ENCODE measurements at places on chromosomes 12 and 14.
A peak's percentile ranks its signal among the peaks of the same experiment; 100 is the strongest.

DNA sequence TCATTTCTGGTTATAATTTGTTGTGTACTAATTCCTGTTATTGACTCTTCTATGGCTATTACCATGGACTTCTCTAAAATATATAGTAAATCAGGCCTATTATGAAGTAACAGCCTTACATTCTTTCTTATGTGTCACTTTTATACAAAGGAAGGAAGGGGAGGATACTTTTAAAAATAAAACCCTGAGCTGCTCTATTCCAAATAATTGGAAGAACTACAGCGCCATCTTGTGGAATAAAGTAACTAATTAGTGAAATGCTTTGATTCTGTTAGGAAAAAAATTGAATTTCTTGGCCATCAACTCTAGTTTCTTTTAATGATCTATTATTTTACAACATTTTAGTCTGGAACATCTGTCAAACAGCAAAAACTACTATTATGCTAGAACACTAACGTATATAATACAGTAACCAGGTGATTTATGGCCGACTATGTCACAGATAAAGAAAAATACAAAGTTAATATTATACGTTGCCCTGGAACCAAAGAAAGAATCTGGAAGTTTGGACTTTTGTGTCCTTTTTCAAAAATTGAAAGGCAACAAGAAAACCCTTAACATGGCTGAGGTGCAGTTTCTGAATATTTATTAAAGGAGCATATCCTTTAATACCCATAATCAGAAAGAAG is 55.0 kb upstream of the NELL2 start:
- DNase-seq = no peak

DNA sequence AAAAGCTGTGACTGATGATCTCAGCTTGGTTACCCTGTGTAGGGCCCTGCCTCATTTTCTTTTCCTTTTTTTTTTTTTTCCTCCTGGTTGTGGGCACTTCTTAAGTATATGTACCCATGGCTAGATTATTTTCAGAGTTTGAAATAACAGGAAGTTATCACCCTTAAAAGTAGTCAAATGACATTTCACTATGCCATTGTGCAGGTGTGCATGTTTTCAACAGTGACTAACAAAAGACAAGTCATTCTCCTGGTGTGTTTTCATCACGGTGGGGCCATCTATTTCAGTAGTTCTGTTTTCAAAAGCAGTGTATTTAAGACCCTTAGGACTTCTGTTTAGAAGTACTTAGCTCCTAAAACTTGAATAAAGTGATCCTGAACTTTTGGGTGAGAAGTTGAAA is 15.0 kb downstream of the GABARAPL1 start:
- no peak for DNase-seq

DNA sequence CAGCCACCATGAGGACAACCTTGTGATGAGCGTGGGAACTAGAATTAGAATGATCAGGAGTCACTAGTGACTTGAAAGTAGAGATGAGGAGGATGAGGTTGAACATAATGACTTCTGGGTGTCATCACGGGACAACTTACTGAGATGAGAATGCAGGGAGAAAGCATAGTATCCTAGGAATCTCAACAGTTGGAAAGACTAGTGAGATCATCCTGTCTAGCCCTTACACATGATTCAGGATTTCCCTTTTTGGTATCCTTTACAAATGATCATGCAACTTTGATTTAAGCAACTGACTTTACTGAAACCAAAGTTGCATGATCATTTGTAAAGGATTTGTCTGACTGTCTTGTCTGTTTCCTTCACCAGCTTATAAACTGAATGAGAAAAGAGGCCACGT is 51.8 kb upstream of the HIF1A start:
- DNase-seq = no peak

DNA sequence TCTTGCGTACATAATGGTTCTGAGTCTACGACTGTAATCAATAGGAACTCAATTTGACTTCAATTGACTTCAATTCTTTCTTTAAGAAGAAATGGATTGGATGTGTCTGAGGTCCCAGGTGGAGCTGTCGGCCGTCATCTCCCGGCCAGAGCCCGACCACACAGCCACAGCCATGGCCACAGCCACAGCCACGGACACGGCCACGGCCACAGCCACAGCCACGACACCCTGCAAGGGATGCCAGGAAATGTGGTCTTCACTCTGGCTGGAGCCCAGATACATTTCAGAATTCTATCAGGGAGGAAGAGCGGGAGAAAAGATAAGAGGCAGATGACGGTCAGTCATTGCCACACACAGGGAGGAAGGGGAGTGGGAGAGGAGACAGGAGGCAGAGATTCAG is 58.9 kb downstream of the GALNT9 start:
- no peak for DNase-seq

DNA sequence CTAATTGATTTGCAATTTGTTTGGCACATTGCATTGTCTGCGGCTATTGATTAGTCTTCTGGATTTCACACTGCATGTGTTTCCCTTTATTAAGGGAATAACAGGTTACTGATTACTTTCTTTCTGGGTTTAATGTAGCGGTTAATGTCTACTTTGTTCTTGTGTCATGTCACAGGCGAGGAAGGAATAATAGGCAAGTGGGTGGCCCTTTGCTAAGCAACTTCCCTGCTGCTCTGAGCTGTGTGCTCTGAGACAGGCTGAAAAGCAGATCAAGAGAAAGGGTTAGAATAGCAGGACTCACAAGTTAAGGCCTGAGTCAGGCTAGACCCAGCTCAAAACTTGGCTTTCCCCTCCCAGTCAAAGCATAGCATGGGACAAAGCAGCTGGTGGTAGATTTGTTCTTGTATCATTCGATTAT is 77.2 kb downstream of the NKX2-1 start:
- DNase-seq = no peak

GRCh38 chr14:104134061-104134965 is 4.1 kb upstream of the KIF26A start:
- no peak for DNase-seq

DNA sequence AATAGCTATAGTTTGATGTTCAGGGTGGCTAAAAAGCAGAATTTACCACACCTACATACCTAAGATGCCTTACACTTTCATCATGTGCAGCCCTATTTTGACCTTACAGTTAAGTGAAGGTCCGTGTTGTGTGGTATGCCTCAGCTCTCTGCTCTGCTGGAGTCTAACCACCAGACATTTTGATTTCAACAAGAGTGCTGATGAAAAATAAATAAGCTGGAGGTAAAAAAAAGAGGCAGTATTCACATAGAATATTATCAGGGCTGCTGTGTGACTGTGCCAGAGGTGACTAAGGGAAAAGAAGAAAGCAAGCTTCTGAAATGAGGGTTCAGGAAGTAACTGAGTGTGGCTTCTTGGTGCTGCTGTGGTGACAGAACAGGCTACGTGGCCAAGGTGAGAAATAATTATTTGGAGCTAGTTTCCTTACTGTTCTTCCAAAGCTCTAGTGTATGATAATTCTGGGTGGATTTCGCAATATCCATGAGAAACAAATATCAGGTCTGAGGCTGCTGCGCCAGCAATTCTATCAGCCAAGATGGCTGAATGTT is 188.8 kb downstream of the STXBP6 start:
- DNase-seq = no peak

- DNase-seq = no peak
These were observed 37.0 kb downstream of the DTX1 start for GRCh38 chr12:113093409-113094101.

DNA sequence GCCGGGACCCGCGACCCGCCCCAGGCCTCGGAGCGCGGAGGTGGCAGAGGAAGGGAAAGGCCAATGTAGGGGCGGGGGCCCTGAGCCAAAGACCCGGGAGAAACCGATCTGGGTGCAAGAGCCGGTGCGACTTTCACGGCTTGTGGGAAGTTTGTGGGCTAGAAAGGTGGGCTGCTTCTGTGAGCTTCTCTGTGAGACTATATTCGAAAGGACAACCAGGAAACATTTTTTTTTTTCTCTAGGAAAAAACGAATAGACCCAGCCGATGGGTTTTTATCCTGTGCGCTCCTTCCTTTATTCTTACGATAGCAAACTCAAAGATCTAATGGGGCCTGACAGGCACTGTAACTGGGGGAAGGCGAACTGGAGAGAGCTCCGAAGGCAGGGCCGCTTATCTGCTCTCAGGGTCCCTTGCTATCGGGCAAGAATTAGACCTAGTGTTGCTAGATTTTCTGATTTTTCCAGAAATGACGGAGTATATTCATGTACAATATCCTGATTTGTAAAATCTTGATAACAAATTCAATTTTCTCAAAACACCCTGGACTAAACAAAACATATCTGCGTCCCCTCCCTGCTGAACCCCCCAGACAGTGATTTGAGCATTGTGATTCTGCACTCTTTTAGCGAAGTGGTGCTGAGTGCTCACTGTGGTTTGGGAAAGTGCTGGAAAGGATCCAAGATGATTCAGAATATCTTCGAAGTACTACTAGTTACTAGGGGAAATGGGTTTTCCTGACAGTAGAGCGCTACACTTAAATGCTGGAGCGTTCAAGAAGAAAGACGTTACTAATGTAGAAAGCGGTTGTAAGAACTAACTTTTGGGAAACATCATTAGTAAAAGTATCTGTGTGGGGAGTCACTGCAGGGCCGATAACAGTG is 563 bp upstream of the STXBP6 start:
- DNase-seq = no peak

DNA sequence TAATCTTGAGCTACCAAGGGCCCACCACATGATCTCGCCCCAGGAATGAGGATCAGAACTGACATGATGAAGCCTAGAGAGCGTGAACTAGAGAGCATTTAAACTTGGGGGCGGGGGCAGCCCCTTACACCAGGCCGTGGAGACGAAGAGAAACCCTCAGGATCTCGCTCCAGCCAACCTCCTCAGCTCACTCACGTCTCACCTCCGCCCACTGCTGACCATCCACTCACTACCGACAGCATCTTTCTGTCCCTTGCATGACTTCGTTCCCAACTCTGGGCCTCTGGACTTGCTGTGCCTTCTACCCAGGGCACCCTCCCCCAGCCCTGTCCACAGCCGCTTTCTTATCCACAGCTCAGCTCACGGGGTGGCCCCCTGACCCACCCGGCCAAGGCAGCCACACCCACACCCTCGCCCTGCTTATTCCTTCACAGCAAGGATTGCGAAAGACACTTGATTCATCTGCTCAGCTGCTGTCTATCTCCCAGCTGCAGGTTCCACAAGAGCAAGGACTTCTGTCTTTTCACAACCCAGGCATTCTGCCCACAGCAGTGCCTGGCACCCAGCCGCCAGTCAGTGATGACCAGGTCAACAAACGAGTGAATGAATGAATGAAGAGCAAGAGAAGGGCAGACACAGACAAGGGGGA is 6.4 kb downstream of the STX2 start:
- DNase-seq = no peak

- no peak for DNase-seq
These were observed 108.3 kb upstream of the CPSF6 start for GRCh38 chr12:69131077-69131476.

DNA sequence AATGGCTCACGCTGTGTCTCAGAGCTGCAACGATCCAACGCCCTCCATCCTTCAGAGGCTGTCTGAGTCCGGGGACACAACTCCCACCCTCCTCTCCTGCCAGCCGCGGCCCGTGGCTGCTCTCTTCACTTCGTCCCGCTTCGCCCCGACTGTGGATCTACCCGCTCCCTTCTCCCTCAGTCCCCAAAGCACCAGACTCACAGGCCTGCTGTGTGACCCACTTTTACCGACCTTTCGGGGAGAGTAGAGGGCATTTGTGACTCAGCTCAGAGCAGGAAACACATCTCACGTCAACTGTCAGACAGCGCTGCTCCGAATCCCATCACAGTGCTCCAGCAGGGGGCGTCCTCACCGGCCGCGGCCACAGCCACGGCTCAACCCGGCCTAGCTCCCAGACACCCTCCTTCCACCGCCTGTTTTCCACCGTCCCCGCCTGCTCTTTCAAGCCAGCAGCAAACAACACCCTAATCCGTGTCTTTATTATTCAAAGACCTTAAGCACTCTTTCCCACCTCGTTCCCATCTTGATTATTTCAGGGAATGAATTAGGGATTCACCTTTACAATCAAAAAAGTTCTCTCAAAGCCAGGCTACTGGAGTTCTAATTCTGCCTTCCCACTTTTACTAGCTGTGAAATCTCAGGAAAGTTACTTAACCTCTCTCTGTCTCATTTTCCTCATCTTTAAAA is 5.0 kb upstream of the AQP2 start:
- peak; percentile 70 for DNase-seq

- DNase-seq = no peak
These were observed 137.8 kb downstream of the GPHN start for GRCh38 chr14:66645716-66646115.

GRCh38 chr12:76103958-76104357 is 19.5 kb upstream of the NAP1L1 start:
- no peak for DNase-seq

All from activated CD8-positive, alpha-beta memory T cell treated with anti-CD3 and anti-CD28 coated beads for 48 hours (primary cell).